CD4-positive, alpha-beta T cell treated with Interleukin-15 for 1 hour (primary cell): ENCODE measurements at places on chromosomes 16 and 17.

DNA sequence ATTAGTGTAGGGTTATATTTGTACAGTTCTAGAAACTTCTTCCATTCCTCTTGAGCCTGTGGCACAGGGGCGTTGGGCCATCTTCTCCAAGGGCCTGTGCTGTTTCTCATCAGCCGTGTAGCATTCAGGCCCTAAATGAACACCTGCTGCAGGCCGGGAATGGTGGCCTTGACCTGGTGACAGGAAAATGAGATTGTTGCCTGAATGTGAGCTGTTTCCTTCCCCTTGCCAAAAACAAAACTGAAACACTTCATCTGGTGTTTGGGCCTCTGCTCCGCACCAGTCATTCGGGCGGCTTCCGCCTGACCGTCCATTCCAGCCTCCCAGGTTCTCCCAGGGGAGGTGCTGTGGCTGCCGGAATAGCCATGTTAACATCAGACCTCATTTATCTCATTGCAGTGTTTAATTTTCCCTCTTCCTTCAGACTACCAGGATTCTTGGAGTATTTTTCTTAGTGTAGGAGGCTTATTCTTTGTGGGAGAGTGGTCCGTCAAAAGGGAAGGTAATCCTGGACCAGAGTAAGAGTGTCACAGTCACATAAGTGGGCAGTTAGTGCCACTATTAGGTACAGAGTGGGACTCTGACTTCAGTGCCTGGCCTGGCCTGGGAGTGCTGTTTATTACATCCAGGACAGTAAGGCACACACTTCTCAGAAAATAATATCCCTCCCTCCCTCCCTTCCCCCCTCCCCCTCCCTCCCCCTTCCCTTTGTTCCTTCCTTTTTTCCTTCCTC lies 61.9 kb downstream of the WWP2 start:
- DNase-seq = peak; percentile 18

GRCh38 chr16:17273142-17273561 lies 197.6 kb downstream of the XYLT1 start:
- DNase-seq = peak; percentile 29

GRCh38 chr17:12756786-12757185 lies 32.5 kb upstream of the ARHGAP44 start:
- DNase-seq = no peak

DNA sequence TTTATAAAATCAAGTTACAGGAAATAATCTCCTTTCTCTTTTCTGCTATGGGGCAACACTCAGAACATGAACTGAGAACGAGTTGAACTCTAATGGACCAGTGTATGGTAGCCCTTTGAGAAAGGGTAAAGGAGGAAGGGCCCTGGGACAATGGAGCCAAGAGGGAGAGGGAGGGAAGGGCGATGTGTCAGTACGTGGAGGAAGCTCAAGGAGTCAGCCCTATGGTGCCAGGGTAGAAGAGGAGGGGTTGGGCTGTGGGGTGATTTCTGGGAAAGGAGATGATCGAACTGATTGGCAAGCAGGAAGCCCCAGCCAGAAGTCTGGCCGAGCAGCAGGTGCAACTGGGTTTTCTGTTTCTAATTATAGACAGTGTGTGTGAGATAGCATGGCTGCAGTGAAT lies 4.3 kb upstream of the WIPI1 start:
- DNase-seq = peak; percentile 45

DNA sequence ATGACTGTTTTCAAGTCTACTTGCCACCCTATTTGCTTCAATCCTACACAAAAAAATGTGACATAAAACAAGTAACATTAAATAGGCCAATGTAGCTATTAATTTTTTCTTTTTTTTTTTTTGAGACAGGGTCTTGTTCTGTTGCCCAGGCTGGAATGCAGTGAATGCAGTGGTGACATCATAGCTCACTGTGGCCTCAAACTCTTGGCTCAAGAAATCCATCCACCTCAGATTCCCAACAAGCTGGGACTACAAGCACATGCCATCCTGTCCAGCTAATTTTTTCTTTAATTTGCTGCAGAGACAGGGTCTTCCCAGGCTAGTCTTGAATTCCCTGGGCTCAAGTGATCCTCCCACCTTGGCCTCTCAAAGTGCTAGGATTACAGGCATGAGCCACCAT lies 29.4 kb downstream of the ANKFY1 start:
- no peak for DNase-seq

DNA sequence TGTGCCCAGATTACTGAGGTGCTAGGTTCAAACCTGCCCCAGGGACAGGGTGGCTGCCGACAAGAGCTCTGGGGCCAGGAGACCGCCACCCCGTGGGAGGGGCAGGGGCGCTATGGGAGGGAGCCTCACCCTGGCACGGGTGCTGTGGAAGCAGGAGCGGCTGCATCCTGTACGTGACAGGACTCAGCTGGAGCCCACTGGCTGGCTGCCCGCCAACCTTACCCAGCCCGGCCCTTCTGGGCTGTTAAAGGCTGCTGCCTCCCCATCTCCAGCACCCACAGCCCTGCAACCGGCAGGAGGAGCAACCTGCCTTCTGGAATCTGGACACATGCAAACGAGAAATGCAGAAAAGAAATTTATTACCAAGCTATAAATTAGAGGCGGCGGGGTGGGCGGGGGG lies 11.2 kb downstream of the PAM16 start:
- DNase-seq = no peak

DNA sequence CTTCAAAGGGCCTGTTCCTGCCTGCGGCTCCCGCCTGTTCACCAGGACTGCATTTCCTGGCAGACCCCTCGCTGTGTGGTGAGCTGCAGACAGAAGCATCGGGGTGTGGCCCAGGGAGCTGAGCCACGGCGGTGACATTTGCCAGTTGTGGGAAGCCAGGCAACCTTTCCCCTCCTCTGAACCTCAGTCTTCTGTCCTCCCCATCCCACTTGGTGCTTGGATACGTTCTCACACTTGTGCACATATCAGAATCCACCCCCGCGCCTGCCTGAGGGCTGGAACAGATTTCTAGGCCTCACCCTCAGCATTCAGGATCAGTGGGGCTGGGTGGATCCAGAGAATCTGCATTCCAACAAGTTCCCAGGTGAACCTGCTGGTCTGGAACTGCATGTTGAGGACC lies 63.5 kb downstream of the CRISPLD2 start:
- no peak for DNase-seq

DNA sequence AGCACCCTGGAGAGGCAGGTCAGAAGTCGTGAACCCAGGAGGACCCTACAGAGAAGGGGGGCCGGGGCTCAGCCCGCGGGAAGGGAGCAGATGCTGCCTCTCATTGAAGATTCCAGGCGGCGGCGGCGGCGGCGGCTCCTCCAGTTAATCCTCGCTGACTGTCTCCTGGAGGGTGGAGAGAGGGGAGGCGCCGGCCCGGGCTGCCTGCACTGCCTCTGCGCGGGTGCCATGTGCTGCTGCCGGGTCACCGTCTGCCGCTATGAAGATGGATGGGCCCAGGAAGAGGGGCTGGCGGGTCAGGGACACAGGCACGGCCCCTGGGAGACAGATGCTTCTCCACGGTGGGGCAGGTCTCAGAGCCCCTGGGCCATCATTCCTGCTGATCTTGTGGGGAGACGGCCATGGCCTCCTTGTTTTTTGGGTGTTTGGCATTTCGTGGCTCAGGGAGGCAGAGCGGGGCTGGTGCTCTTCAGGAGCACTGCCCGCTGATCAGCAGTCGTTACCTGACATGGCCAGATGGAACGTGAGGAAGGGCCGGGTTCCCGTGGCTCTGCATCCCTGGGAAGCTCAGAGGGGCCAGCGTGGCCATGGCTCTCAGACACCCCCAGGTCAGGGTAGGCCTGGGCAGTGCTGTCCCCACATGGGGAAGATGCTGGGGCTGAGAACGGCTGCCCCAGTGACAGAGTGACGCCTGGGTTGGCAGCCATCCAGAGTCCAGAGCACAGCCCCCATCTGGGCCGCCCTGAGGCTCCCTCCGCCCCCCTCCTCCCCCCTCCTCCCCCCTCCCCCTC lies 36.1 kb downstream of the GINS2 start:
- no peak for DNase-seq

DNA sequence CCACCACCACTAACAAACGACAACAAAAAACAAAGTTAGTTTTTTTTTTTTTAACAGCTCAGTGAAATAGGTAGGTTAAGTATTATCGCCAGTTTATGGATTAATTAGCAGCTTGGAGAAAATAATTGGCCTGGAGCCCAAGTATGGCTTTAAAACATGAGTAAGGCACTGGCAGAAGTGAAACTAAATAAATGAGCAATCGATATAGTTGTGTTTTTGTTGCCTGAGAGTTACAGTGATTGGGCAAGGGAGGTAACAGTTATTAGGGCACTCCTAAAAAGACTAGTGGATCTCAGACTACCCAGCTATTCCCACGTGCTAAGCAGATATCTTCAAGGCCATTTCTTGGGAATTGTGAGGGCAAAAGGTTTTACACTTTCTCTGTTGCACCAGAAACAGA lies 2.4 kb downstream of the MLKL start:
- DNase-seq = no peak

- DNase-seq = no peak
Observed at GRCh38 chr17:68184141-68184571, 63.7 kb upstream of the AMZ2 start.

- DNase-seq = no peak
Observed at GRCh38 chr16:48347980-48348379, 37.2 kb downstream of the SIAH1 start.

GRCh38 chr16:81445143-81445961 lies 744 bp downstream of the CMIP start:
- peak; percentile 54 for DNase-seq

DNA sequence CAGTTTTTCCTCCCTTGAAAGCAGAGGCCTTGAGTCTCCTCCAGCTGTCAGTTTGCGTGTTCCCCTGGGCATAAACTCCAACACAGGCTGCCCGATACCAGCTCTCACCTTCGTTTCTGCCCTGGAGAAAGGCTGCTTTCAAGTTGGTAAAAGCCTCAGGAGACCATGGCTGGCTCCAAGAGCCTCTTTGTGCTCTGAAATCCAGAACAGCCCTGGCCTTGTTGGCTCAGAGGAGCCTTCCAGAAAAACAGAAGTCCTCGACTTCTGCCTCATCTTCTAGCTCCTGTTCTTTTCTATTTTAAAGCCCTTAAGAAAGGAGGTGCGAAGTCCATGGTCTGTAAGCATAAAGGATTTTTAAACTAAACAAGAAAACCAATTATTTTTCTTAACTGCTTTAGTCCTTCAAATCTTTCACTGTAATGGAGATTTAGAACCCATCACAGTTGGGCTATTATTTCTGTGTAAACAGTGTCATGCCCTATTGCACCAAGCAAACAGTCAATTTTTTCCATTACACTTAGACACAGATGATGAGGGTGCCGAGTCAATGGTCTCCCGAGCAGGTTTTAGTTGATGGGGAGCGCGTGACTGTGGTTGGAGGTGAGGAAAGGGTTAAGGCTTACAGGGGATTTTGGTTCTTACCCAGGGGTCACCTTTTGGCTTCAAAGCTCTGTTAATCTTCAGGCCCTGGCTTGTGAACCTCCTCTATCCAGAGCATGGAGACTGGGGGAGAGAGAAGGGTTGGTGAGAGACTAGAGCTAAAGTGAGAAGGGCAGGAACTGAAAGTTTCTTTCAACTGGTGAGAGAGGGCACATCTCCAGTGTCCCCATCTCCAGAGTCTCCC lies 212.8 kb downstream of the MSI2 start:
- no peak for DNase-seq

- no peak for DNase-seq
Observed at GRCh38 chr17:28033972-28034714, 8.3 kb upstream of the NLK start.

GRCh38 chr16:76885776-76886537 lies 305.0 kb upstream of the MON1B start:
- DNase-seq = no peak

DNA sequence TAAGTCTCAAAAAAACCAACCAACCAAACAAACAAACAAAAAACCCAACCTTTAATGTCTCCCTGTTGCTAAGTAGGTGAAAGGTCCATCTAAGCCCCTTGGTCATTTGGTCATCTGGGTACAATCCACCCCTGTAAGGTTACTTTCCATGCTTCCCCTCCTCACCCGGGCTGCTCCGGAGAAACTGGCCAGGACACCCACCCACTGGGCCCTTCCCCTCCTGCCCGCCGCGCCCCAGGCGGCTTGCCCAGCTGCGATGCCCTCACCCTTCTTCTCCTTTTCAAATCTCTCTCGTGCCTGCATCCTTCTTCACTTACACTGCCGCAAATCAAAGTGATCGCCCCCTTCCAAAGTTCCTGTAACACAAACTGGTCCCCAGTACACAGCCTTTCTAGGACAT lies 2.0 kb downstream of the NTAN1 start:
- DNase-seq = no peak

GRCh38 chr16:78455861-78456260 lies 356.4 kb downstream of the WWOX start:
- no peak for DNase-seq

- DNase-seq = no peak
Observed at GRCh38 chr17:12738624-12739023, 50.7 kb upstream of the ARHGAP44 start.

DNA sequence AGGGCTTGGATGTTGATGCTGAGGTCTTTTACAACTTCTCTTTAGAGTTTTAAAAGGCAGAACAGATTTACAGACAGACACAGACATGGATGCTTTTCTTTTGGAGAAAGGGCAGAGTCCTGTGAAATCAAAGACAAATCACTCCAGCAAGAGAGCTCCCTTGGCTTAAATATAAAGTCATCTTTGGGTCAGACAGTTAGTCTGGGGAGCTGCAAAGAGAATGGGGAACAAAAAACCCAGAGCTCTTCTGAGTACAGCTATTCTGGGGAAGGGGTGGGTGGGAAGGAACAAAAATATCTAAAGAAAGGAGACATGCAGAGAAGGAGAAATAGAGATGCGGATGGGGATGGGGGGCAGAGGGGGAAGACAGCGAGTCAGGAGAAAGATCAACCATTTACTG lies 266.6 kb downstream of the XYLT1 start:
- no peak for DNase-seq

GRCh38 chr17:72472106-72472505 lies 351.3 kb downstream of the SOX9 start:
- DNase-seq = no peak

GRCh38 chr17:81244358-81245023 lies 5.4 kb downstream of the NDUFAF8 start:
- DNase-seq = no peak

- DNase-seq = peak; percentile 41
Observed at GRCh38 chr17:59842901-59843652, 49.7 kb downstream of the TUBD1 start.

- no peak for DNase-seq
Observed at GRCh38 chr17:45770632-45771270, 13.4 kb upstream of the CRHR1 start.

GRCh38 chr17:37386462-37386861 lies 10.7 kb downstream of the C17orf78 start:
- DNase-seq = no peak

DNA sequence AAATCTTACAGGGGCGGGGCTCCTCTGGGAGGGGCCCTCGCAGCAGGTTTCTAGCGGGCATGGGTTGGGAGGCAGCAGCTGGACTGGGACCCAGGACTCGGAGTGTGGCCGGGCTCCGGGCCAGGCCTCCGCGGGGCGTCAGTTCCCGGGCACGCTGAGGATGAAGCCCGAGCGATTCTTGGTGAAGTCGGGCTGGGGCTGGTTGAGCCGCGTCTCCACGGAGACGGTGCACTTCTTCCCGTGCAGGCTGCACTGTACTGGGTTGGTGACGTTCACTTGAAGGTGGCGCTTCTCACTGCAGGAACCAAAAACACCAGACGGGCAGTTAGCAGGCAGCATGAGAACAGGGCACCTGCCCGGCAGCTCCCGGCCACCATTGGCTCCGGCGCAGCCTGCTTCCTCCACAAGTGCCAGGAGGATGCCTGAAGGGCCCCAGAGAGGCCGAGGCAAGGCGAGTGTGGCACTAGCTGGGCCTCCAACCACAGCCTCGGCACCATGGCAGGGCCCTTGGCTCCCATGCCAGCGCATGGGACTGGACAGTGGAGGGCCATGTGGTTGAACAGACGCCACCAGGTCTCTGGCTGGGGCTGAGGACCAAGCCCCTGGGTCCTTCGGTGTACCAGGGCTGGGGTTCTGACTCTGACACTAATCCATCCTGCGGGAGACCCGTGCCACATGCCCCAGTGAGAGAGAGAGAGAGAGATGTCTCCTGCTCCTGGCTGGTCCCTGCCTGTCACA lies 8.0 kb downstream of the CDK5R1 start:
- no peak for DNase-seq
